ENCODE measurements at places on chromosomes 1 and 21.
A peak's percentile ranks its signal among the peaks of the same experiment; 100 is the strongest.

DNA sequence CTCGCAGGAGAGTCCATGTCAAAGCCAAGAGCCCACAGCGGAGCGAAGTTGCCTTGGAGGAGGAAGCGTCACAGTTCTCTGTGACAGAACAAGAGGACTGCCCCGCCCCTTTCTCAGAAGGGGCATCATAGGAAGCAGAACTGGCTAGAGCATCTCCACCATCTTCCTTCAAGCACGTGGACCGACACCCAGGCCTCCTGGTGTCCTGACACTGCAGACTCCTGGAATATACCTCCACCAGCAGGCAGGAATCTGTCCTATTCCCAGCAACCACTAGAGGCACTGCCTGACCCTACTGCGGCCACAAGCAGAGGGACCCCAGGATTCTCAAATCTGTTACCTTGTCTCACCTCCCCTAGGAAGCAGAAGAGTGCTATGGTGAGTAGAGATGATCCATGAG lies 37.8 kb downstream of the GPA33 start:
- H3K4me1 ChIP-seq: no peaks in the 10 kb centered on the region
- H3K27ac ChIP-seq: no peak overlapping the region
- no peaks in the 10 kb centered on the region for H3K36me3 ChIP-seq
- peaks cover 7% of the 10 kb centered on the region for H3K27me3 ChIP-seq

GRCh38 chr1:8218351-8219092 lies 99.4 kb upstream of the SLC45A1 start:
- no peaks in the 10 kb centered on the region for H3K36me3 ChIP-seq
- H3K27me3 ChIP-seq: no peaks in the 10 kb centered on the region
- DNase-seq: no peak
- H3K27ac ChIP-seq: no peak overlapping the region
- H3K4me3 ChIP-seq: no peak overlapping the region

- DNase-seq: no peak
- no peaks in the 10 kb centered on the region for H3K36me3 ChIP-seq
- no peaks in the 10 kb centered on the region for H3K4me1 ChIP-seq
- no peak overlapping the region for H3K4me3 ChIP-seq
- no peak overlapping the region for H3K27ac ChIP-seq
Observed at GRCh38 chr21:32448803-32449594, 36.5 kb downstream of the EVA1C start.

GRCh38 chr1:24770881-24771280 lies 25.6 kb downstream of the CLIC4 start:
- peaks cover 6% of the 10 kb centered on the region for H3K4me1 ChIP-seq
- DNase-seq: no peak
- no peaks in the 10 kb centered on the region for H3K27me3 ChIP-seq
- no peak overlapping the region for H3K4me3 ChIP-seq

DNA sequence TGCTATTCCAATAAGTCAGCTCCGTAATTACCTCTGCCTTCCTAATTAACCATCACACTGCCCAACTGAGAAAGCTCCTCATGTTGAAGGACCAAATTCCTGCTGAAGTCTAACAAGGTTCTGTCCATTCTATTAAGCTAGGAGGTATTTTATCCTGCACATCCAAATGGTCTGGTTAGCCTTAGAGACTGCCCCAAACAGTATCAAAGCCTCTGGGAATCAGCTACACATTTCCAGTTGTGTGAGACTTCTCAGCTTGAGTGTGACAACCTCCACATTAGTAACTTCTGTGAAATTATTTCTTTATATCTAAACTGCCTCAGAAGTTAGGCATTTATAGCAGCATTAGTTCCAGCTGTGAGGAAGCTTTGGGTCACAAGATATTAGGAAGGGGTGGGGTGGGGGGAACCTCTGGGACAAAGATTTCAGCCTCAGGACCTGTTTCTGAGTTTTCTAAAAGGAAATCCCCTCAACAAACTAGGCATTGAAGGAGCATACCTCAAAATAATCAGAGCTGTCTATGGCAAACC lies 150.5 kb upstream of the DUSP10 start:
- H3K27me3 ChIP-seq: peaks cover 3% of the 10 kb centered on the region
- H3K36me3 ChIP-seq: no peaks in the 10 kb centered on the region
- H3K27ac ChIP-seq: no peak overlapping the region
- no peak overlapping the region for H3K4me3 ChIP-seq
- DNase-seq: no peak

GRCh38 chr1:57058652-57059501 lies 93.1 kb upstream of the C8B start:
- H3K27ac ChIP-seq: no peak overlapping the region
- no peak for DNase-seq
- no peaks in the 10 kb centered on the region for H3K27me3 ChIP-seq
- peaks cover 13% of the 10 kb centered on the region for H3K4me1 ChIP-seq
- no peak overlapping the region for H3K4me3 ChIP-seq

DNA sequence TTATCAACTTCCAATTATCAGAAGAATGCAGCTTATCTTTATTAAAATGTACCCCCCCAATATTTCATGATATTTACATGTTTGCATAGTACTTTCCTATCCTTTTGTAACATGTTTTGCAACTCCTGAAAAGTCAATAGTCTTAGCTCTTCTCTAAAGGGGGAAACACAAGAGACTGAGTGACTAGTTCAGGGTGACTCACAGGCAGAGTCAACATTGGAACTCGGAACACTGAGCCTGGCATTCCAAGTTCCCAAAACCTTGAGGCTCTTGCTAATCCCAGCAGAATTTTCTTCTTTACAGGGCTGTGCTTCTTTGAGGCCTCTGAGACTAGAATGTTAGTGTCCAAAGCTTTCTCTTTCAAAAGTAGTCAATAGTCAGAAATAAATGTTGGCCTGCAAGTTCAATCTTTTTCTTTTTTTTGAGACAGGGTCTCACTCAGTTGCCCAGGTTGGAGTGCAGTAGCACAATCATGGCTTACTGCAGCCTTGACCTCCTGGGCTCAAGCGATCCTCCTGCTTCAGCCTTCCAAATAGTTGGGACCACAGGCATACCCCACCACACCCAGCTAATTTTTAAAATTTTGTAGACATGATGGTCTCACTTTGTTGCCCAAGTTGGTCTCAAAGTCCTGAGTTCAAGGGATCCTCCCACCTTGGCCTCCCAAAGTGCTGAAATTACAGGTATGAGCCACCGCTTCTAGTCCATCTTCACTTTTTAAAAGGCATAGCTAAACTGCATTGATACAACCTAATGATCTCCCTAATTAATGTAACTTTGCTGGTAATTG lies 37.5 kb downstream of the ZNF281 start:
- no peak overlapping the region for H3K27ac ChIP-seq
- peaks cover 5% of the 10 kb centered on the region for H3K36me3 ChIP-seq
- H3K4me1 ChIP-seq: peaks cover 21% of the 10 kb centered on the region
- no peak overlapping the region for H3K4me3 ChIP-seq
- H3K27me3 ChIP-seq: no peaks in the 10 kb centered on the region
- DNase-seq: no peak

DNA sequence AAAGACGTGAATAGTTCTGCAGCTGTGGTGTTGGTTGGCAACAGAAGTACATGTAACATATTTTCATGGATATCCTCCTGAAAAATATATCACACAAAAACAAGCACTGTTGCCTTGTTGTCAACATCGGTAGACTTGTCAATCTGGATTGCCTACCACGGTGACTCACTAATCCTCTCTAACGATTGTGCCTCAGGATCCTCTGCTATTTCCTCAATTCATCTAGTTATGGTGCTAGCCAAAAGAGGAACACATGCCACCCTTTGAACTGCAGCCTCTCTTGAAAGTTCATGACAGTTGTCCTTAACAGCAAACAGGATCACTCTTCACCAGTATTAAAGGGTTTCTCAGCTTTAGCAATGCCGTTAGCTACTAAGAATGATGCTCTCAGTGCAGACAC lies 25.7 kb downstream of the RASAL2 start:
- peak overlapping the region; percentile 39 for H3K27ac ChIP-seq
- H3K4me3 ChIP-seq: no peak overlapping the region
- H3K4me1 ChIP-seq: peaks cover 7% of the 10 kb centered on the region
- no peaks in the 10 kb centered on the region for H3K36me3 ChIP-seq

GRCh38 chr1:2476061-2476999 lies at the start of gene PLCH2:
Gene PLCH2, plus strand, starts transcription at chr1:2476289. Its CDS starts 300 bp downstream, at chr1:2476589.
- H3K4me1 ChIP-seq: no peaks in the 10 kb centered on the region
- H3K4me3 ChIP-seq: no peak within 1 kb of the TSS
- no peaks in the 10 kb centered on the region for H3K27me3 ChIP-seq
- H3K36me3 ChIP-seq: no peaks in the 10 kb centered on the region
- no peak within 1 kb of the TSS for H3K27ac ChIP-seq

DNA sequence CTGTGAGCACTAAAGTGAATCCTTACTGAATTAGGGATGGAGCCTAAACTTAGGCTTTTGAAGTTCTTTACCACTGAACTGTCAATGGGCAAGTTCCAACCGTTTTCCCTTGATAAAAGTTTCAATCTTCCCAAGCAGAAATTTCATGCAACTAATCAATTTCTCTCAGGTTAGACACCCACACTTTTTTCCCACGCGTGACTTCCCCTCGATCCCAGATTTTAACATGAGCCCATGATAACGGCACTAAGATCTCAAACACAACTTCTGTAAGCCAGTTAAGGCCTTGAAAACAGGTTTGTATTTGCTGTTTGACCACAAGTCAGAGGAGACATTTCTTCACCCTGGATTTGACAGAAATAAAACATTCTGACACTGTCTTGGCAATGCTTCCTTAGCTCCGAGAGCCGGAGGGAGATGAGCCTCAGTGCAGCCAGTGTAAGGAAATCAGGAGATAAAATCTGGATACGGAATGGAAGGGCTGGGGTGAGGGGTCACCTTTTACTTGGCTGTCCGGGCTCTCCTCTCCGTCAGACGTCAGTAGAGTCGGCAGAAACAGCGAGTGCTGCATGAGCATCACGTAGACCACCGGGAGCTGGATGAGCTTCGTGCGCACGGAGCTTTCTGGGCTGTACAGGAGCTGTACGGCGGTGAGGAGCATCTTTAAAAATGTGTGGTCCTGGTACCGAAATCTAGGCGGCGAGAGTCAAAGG lies 39.7 kb downstream of the MRAP start:
- no peak for DNase-seq
- H3K36me3 ChIP-seq: peaks cover 40% of the 10 kb centered on the region
- no peak overlapping the region for H3K4me3 ChIP-seq
- peak overlapping the region; percentile 55 for H3K27ac ChIP-seq
- H3K4me1 ChIP-seq: peaks cover 20% of the 10 kb centered on the region

DNA sequence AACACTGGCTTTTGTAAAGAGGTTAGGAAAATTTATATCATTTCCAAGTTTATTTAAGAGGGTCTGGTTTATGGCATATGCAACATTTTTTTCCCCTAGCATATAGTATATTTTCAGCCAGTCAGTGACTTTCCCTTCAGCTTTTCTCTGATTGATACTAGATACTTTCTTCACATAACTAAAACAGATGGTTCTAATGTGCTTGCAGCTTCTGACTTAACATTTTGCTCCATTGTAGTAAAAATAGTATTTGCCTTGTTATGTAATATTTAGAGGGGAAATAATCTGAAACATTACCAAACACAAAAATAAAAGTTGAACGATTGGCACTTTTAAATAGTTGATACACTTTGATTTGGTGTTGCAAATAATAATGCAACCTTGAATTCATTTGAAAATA lies 191.7 kb downstream of the GPR52 start:
- DNase-seq: no peak
- no peaks in the 10 kb centered on the region for H3K4me1 ChIP-seq
- no peaks in the 10 kb centered on the region for H3K27me3 ChIP-seq
- no peak overlapping the region for H3K4me3 ChIP-seq
- no peak overlapping the region for H3K27ac ChIP-seq
- no peaks in the 10 kb centered on the region for H3K36me3 ChIP-seq

GRCh38 chr1:22229379-22229778 lies 86.5 kb upstream of the WNT4 start:
- no peak overlapping the region for H3K27ac ChIP-seq
- DNase-seq: no peak
- H3K27me3 ChIP-seq: no peaks in the 10 kb centered on the region
- no peak overlapping the region for H3K4me3 ChIP-seq
- peaks cover 12% of the 10 kb centered on the region for H3K4me1 ChIP-seq

- no peaks in the 10 kb centered on the region for H3K4me1 ChIP-seq
- no peak for DNase-seq
- H3K36me3 ChIP-seq: no peaks in the 10 kb centered on the region
- H3K27me3 ChIP-seq: peaks cover 2% of the 10 kb centered on the region
- H3K27ac ChIP-seq: no peak overlapping the region
- no peak overlapping the region for H3K4me3 ChIP-seq
Observed at GRCh38 chr1:183721041-183721440, 67.9 kb upstream of the APOBEC4 start.

GRCh38 chr1:240599830-240600229 lies 12.1 kb downstream of the GREM2 start:
- no peak overlapping the region for H3K4me3 ChIP-seq
- no peaks in the 10 kb centered on the region for H3K36me3 ChIP-seq
- H3K27me3 ChIP-seq: no peaks in the 10 kb centered on the region
- H3K27ac ChIP-seq: no peak overlapping the region
- DNase-seq: no peak

DNA sequence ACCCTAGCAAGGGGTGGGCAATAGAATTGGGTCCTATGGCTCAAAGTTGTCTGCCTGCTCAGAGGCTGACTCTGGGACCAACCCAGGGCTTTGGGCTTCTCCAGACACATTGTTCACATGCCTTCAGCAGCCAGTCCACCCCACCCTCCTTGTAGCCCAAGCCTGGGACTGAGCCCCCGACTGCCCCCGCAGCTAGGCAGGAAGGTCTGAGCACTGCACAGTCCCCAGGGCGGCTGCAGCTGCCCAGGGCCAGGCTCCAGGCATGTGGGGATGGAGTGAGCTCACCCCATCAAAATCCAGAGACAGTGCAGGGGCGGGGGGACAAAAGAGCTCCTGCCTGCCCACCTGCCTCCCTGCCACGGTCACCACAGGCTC lies 35.6 kb downstream of the HSPG2 start:
- no peaks in the 10 kb centered on the region for H3K27me3 ChIP-seq
- no peak overlapping the region for H3K27ac ChIP-seq
- no peak overlapping the region for H3K4me3 ChIP-seq

DNA sequence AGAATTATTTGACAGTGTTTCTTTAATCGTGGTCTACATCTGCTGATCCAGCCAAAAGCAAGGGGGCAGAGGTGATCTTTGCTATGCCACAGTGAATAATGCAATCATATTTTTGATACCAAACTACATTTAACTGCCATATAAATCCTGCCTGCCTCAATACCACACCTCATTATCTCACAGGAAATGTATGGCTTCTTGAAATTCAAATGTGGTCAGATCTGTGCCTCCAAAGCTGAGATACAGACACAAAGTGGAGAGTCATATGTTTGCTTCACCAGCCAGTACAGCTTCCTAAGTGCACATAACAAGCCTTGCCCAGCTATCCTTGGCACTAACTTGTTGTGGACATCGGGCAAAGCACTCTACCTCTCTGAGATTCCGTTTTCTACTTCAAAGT lies 250.0 kb upstream of the NFIA start:
- no peak for DNase-seq
- no peak overlapping the region for H3K4me3 ChIP-seq
- peaks cover 25% of the 10 kb centered on the region for H3K4me1 ChIP-seq
- H3K27ac ChIP-seq: no peak overlapping the region
- H3K27me3 ChIP-seq: no peaks in the 10 kb centered on the region
- H3K36me3 ChIP-seq: no peaks in the 10 kb centered on the region

Measured in type B pancreatic cell (in vitro differentiated cells).